Omental fat pad (tissue), 4 donors: ENCODE measurements at places on chromosomes 13 and 19.

DNA sequence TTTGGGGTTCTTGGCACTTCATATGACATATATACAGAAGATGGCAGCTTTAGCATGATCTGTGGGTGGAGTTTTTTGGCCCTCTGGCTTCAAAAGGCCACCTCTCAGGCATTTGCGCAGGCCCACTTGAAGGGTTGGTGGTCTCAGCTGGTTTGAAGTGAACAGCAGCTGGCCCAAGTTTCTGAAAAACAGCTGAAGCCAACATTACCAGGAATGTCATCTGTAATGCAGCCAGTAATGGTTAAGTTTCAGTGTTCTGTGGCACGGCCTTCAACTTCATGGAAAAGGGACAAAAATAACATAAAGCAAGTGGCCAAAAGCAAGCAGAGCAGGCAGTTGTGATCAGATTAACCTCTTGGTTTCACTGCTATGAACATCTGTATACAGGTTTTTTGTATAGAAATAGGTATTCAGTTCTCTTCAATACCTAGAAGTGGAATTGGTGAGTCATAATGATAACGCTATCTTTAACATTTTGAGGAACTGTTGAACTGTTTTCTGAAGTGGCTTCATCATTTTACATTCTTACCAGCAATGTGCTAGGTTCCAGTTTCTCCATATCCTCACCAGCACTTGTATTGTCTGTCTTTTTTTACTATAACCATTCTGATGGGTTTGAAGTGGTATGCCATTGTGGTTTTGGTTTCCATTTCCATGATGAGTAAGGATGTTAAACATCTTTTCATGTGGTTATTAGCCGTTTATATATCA is 245.4 kb downstream of the SHISA2 start:
- no peak for DNase-seq

- DNase-seq, result no peak
Measured at GRCh38 chr13:73390100-73390499, 331.3 kb downstream of the KLF5 start.

- DNase-seq, result no peak
Measured at GRCh38 chr13:31073859-31074718, 87.6 kb downstream of the HSPH1 start.

- no peak for DNase-seq
Measured at GRCh38 chr19:42589792-42590191, 4.9 kb downstream of the CEACAM8 start.

- no peak for DNase-seq
Measured at GRCh38 chr19:17570791-17571190, 15.3 kb downstream of the COLGALT1 start.

DNA sequence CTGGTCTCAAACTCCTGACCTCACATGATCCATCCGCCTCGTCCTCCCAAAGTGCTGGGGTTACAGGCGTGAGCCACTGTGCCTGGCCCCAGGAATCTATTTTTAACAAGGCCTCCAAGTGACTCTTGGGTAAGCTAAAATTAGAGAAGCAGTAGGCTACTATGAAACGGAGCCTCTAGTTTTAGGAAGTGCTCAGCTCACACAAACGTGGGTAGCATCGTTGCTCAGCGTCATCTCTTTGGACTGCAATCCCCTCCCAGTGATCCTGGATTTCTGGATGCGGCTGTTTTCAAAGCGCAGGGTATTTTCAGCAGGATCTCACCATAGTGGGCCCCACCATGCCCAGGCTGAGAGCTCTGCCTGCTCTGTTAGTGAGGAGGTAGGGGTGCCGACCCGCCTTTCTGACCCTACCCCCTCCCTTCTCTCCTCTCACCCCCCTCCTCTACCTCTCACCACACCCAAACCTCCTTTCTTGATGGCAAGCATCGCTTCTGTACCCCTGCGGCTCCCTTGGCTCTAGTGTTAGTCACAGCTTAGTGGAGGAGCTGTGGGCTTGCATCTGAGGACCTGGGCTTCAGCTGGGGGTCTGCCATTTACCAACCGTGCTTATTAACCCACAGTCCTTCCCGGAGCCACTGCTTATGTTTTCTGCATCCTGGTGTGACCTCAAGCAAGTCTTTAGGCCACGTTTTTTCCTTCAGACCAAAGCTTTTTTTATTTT is 34.2 kb downstream of the GJA3 start:
- no peak for DNase-seq

- DNase-seq, result no peak
Measured at GRCh38 chr13:113122550-113123225, at the start of gene F10. F10 (plus strand) TSS chr13:113122799; CDS start chr13:113122856, 57 bp downstream.

DNA sequence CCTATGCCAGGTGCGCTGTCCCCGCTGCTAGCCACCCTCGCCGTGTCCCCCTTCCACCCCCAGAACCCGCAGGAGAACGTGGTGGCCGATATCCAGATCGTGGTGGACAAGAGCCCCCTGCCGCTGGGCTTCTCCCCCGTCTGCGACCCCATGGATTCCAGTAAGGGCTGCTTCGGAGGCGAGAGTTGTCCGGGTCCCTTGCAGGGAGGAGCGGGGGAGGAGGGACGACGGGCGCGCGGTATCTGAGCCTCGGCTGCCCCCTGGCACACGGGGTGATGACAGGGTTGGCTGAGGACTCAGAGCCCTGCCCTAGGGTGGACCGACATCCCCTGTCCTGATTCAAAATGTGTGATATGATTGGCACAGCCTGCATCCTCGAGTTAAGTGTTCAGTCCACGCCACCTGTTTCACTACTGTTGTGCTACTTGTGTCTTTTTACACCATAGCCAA is 653 bp downstream of the MVB12A start:
- DNase-seq, result no peak

DNA sequence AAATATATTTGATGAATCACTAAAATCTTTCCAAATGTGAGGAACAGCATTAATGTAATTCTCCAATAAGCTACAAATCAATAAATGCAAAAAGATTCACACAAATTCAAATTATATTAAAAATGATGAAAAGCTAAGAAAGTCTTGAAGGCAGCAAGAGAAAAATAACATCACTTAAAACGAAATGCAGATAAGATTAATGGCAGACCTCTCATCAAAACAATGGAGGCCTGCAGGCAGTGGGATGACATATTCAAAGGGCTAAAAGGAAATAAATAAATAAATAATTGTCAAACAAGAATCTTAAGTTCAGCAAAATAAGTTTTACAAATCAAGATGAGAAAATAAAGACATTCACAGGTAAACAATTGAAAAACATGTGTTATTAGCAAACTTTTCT is 952.1 kb downstream of the SLITRK6 start:
- no peak for DNase-seq

DNA sequence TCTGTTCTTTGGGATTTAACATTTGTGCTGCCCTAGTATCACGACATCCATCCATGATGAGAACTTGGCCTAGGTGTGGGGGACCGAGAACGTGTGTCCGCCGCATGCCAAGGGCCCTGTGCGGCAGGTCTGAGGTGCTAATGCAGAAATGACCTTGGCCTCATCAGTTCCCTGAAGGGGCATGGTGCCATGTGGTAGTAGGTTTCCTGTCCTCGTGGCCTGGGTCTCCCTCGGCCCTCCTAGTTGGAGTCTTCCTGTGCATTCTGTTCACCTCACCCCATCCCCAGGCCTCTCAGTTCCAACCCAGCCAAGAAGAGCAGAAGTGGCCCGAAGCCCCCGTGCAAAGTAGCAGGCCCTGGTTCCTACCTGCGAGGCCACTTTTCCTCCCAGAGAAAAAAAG is 59.8 kb downstream of the GGACT start:
- DNase-seq, result no peak

GRCh38 chr19:52115526-52116053 is 20.0 kb upstream of the ZNF841 start:
- DNase-seq, result no peak

GRCh38 chr19:15368051-15368632 is 11.4 kb downstream of the AKAP8 start:
- DNase-seq, result no peak

GRCh38 chr13:71278512-71278911 is 588.5 kb downstream of the DACH1 start:
- DNase-seq, result no peak

DNA sequence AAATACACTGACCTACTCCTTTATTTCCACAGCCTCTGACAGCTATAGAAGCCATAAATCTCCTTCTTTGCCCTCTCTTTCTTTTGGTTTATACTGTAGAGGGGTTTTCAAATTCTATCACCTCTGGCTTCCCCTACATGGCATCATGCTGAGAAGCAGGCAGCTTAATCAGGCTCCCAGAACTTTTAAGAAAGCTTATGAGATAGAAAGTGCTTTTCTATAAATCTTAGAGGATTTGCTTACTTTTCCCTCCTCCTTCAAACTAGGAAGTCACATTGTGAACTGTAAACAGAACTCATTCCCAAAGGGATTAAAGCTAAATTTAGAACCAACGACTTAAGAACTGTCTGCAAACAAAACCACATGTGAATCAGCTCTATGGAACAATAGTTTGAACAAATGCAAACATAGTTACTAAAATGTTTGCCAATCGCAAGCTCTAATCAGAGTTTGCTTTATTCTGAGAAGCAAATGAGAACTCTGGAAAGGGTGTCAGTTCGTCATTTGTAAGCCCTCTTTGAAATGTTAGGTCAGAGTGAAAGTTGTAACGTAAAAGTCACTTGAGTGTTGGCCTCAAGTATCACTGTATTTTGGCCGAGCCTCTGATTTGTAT is 344.1 kb downstream of the RFC3 start:
- DNase-seq, result no peak

DNA sequence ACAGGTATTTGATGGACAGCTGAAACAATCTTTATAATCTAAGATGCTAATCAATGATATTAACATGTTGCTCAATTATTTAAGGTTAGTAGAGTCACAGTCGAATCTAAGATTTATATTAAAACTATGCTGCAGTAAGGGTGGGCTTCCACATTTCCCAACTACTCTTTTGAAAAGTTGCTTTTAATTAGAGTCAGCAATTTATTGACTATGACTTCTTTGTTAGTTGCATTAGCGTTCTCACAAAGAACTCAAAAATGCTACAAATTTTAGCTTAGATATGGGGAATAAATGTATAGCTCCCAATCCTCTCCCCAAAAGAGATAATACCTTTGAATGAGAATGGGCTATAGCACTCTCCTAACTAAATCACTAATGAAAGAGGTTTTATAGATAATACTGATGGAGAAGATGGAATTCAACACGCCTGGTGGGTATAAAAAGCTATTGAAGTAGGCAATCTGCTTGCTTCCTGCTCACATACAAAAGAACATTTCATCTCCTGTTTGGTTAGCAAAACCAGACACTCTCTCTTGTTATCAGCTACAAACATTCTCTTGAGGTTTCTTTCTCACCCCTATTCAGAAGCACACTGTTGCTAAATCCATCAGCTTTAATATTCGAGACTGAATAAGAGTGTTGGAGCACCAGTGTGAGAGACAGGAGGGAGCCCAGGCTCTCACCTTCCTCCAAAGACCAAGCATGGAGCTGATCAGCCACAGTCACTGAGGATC is 2.4 kb upstream of the FLT1 start:
- no peak for DNase-seq

GRCh38 chr19:3114018-3114726 is 20.0 kb downstream of the GNA11 start:
- no peak for DNase-seq

DNA sequence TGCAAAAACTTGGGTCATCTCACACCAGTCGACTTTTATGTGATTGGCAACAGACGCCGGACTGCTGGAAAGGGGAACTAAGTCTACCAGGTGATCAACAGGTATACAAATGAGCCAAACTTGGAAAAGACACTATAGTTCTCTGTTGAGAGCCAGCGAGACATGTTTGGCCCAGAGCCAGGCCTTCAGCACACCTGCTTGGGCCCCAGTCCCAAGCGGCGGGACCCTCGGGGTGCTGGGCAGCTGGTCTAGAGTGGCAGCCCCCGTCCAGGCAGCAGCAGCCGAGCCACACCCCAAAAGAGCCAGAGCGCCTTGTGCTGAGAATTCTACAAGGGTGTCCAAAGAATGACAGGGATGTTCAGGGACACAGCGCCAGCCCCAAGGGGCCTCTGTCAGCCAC is 28.0 kb downstream of the NAXD start:
- no peak for DNase-seq

- DNase-seq, result no peak
Measured at GRCh38 chr13:74367193-74367592, 233.0 kb upstream of the KLF12 start.
